SJSA1 (cell line): ENCODE measurements at places on chromosomes 5 and 9. TPM values are rescaled to one million over a fixed set of nuclear protein-coding genes. Genes with fewer than 3 reads are reported as not detected.

SCGB3A2 gene
- total RNA-seq = not detected in 2 replicates

GRCh38 chr5:61626639-61627282, 294.7 kb downstream of the ZSWIM6 start:
- H3K27me3 ChIP-seq = no peaks in the 10 kb centered on the region
- DNase-seq = no peak
- H3K27ac ChIP-seq = no peak overlapping the region

GRCh38 chr5:125064621-125065438, 318.4 kb upstream of the ZNF608 start:
- no peak overlapping the region for H3K4me3 ChIP-seq
- no peak for DNase-seq
- no peaks in the 10 kb centered on the region for H3K27me3 ChIP-seq

GRCh38 chr5:149220750-149221149, 50.9 kb upstream of the AFAP1L1 start:
- H3K4me1 ChIP-seq = peaks cover 30% of the 10 kb centered on the region
- H3K4me3 ChIP-seq = no peak overlapping the region
- H3K36me3 ChIP-seq = peaks cover 64% of the 10 kb centered on the region
- H3K27ac ChIP-seq = peak overlapping the region; percentile 31
- H3K27me3 ChIP-seq = no peaks in the 10 kb centered on the region
- DNase-seq = no peak

DNA sequence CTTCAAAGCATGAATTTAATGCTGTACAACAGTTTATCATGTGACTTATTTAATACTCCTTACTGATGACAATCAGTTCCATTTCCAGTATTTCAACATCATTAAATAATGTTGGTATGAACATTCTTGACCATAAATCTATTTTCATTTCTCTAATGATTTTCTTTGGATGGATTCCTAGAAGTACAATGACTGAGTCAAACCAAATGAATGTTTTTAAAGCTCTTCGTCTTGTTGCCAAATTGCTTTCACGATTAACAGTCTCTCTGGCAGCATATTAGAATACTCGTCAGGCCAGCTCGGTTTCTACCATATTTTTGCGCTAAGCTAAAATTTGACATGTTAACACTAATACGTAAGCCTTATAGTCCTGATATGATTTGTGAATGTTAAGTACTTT, 197.0 kb downstream of the TRPM3 start:
- peaks cover 9% of the 10 kb centered on the region for H3K4me1 ChIP-seq
- H3K27ac ChIP-seq = no peak overlapping the region

DNA sequence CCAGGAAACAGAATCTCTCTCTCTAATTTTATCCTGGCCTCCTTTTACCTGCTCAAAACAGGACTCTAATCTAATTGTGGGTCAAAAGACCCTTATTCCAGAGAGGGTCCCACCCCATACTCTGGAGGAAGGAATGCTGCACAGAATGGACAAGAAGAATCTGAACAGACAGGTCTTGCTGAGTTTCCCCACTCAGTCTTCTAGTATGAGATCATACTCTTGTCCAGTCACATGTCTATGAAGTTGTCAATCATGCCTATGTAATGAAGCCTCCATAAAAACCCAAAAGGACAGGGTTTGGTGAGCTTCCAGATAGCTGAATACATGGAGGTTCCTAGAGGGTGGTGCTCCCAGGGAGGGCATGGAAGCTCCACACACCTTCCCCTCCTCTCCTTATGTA, 123.9 kb upstream of the FER start:
- no peaks in the 10 kb centered on the region for H3K36me3 ChIP-seq
- H3K4me3 ChIP-seq = no peak overlapping the region
- no peaks in the 10 kb centered on the region for H3K27me3 ChIP-seq

CDC20B gene
- not detected in 2 replicates for total RNA-seq
